ENCODE measurements at places on chromosomes 7 and 10.

DNA sequence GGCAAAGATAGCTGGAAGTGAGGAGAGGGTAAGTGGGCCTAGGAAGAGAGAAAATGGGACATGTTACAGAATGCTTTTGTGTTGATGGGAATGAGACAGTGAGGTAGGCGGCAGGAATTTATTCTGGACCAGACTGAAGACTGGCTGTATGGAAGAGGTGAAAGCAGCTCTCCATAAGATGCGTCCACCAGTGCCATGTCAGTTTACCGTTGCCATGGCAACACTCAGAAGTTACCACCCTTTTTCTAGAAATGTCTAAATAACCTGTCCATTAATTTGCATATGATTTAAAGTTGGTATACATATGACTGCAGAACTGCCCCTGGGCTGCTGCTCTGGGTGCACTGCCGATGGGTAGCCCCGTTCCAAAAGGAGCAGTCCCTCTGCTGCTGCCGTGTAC lies 46.7 kb downstream of the RAB18 start:
- no peak overlapping the region for H3K27ac ChIP-seq
- no peaks in the 10 kb centered on the region for H3K27me3 ChIP-seq
- no peaks in the 10 kb centered on the region for H3K36me3 ChIP-seq
- H3K4me3 ChIP-seq = no peak overlapping the region
- DNase-seq = no peak
- H3K4me1 ChIP-seq = no peaks in the 10 kb centered on the region

DNA sequence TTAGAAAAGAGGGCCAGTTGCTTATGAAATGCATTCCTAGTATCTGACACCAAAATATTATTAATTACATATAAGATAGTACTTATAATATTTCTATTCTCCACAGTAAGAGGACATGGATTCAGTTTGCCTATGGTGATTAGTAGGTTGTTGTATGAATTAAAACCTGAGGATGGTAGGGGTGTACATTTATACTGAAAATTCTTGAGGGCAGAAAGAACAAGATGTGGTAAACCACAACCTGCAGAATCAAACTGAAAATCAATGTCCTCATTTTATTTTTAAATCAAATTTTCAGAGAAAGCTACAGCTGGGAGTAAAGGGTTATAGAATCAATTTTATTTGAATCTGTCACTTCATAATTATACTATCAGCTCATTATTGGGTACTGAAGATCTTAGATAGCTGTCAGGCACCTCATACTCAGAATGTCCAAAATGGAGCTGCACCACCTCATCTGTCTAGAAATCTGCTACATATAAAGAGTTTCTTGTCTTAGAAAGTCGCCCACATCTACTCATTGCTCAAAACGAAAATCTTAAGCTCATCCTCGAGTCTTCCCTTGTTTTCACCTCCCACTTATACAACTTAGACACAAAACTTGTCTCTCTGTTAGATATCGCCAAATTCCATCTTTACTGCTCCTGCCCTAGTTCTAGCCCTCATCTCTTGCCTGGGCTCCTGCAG lies 65.4 kb downstream of the MYO3A start:
- no peaks in the 10 kb centered on the region for H3K4me1 ChIP-seq
- no peak for DNase-seq
- no peak overlapping the region for H3K27ac ChIP-seq
- no peak overlapping the region for H3K4me3 ChIP-seq

DNA sequence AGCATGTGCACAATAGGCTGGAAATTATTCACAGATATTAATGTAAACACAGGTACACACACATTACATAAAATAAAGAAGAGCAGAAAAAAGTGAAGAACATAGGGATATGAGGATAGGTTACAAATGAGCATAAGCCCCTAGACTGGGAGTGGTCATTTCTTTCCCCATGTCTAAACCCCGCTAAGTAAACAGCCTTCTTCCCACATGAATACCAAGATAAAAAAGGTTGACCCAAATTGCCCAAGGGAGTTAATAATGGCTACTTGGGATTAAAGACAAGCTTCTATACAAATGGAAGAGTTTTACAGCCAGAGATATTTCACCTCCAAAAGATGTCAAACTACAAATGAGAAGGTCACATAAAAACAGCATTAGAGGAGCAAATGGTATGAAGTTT lies 527.1 kb upstream of the CELF2 start:
- H3K4me1 ChIP-seq = no peaks in the 10 kb centered on the region
- H3K4me3 ChIP-seq = no peak overlapping the region
- H3K36me3 ChIP-seq = no peaks in the 10 kb centered on the region

GRCh38 chr10:108591417-108591816 lies 1331.9 kb downstream of the XPNPEP1 start:
- no peak overlapping the region for H3K27ac ChIP-seq
- DNase-seq = no peak
- H3K36me3 ChIP-seq = no peaks in the 10 kb centered on the region

DNA sequence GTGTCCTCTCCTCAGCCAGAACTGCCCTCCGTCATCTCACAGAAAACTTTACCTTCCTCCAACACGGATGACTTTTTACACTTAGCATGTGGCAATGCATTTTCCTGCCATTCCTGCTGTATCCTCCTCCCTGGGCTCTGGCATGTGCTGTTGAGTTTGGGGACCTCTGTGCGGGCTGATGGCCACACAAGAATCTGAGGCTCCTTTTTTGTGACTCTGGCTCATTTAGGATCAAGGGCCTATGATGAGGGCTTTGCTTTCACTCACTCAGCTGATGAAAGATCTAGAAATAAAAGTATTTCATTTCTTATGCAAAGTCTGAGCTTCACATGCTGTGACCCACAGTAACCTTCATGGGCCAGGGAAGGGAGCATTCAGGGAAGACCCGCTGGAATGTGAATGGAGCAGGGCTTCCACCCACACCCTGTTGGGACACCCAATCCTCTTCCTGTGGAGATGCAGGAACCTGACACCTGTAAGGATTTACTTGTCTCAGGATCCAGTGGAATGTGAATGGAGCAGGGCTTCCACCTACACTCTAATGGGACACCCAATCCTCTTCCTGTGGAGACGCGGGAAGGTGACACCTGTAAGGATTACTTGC lies 500.3 kb upstream of the MKI67 start:
- no peak overlapping the region for H3K4me3 ChIP-seq
- no peaks in the 10 kb centered on the region for H3K4me1 ChIP-seq
- H3K27me3 ChIP-seq = no peaks in the 10 kb centered on the region
- no peaks in the 10 kb centered on the region for H3K36me3 ChIP-seq
- DNase-seq = no peak

- DNase-seq = peak; percentile 72
- no peak overlapping the region for H3K4me3 ChIP-seq
- H3K4me1 ChIP-seq = peaks cover 9% of the 10 kb centered on the region
- no peaks in the 10 kb centered on the region for H3K36me3 ChIP-seq
Measured at GRCh38 chr10:75238182-75239095, 2.7 kb upstream of the COMTD1 start.

DNA sequence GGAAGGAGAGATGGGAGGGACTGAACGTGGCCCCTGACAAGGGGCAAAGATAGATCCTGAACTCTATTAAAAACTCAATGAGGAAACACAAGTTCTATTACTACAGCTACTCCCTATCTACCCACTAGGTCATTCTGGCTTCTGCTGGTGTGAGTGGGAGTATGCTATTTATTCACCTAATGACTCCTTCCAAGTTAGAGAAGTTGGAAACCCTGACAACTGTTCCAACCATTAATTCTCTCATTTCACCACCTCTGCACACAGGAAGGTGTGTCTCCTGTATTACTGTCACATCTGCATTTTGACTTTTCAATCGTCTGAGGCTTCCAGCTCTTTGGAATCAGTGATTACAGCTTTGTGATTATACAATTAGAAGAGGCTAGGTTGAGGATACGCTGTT lies 169.4 kb upstream of the ADO start:
- no peaks in the 10 kb centered on the region for H3K27me3 ChIP-seq
- no peak overlapping the region for H3K4me3 ChIP-seq
- no peak for DNase-seq
- peak overlapping the region; percentile 30 for H3K27ac ChIP-seq
- peaks cover 36% of the 10 kb centered on the region for H3K4me1 ChIP-seq

GRCh38 chr7:99624484-99624883 lies 7.7 kb downstream of the ZSCAN25 start:
- H3K4me3 ChIP-seq = no peak overlapping the region
- H3K27me3 ChIP-seq = no peaks in the 10 kb centered on the region
- peaks cover 100% of the 10 kb centered on the region for H3K36me3 ChIP-seq

DNA sequence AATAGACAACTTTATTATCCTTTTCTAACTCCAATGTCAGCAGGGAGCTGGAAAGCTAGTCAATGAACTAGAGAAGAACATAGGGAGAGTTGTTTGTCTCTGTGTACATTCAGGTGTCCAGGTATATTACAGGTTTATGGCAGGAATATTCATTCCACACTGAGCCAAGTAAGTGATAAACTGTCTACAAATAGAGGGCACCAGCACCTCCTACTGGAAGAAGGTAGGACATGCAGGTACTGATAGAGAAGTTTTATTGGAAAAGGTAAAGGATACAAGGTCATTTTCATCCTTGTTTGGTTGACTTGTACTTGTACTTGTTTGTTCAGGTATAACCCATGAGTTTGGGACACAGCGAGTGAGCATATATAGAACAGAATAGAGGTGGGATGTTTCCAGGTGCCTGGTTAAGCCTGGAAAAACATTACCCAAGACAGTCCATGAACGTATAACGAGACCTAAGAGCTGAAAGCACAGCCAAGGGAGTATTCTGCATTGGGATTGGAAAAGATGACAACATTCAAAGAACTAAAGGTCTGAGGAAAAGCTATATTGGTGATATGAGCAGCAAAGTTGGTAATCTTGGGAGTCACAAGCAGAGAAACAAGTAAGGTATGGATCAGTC lies 61.4 kb upstream of the PPP1R3C start:
- H3K27ac ChIP-seq = no peak overlapping the region
- H3K4me1 ChIP-seq = no peaks in the 10 kb centered on the region
- H3K27me3 ChIP-seq = no peaks in the 10 kb centered on the region
- H3K36me3 ChIP-seq = no peaks in the 10 kb centered on the region
- H3K4me3 ChIP-seq = no peak overlapping the region

DNA sequence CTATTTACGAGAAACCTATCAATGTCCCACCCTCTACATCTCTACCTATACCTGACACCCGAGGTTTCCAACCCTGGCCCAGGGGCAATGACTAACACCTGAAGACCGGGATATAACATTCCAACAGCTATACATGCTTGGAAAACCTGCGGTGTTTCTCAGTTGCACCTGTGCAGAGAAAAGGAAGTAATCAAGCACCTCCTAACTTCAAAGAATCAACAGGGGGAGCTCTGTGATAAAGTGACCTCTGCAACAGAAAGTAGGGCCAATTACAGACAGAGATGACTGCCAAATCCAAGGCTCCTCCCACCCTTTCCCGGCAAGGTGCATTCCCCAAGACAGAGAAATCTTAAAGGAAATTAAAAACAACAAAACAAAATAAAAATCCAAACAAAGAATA lies 41.3 kb downstream of the CCDC6 start:
- no peaks in the 10 kb centered on the region for H3K36me3 ChIP-seq
- no peaks in the 10 kb centered on the region for H3K27me3 ChIP-seq
- H3K4me3 ChIP-seq = no peak overlapping the region
- peaks cover 16% of the 10 kb centered on the region for H3K4me1 ChIP-seq
- no peak overlapping the region for H3K27ac ChIP-seq
- DNase-seq = no peak

GRCh38 chr7:32015133-32015532 lies 55.1 kb downstream of the PDE1C start:
- no peak overlapping the region for H3K4me3 ChIP-seq
- DNase-seq = no peak
- H3K27me3 ChIP-seq = no peaks in the 10 kb centered on the region
- H3K27ac ChIP-seq = no peak overlapping the region

DNA sequence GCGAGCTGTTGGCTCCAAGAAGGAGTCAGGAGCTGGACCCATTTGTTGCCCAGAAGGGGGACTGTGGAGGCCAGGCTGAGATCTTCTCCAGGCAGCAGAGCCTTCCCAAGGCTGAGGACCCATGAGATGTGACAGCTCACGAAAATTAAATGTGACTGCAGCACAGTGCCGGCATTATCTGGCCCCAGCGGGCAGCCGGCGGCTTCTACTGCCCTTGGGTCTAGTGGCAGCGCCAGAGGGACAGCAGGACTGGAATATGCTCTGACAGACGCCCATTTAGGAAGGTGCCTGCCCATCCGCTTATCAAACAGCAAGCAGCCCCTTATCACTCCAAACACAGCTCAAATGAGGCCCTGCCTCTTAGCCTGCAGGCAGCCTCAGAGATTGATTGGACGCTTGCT lies 122.9 kb upstream of the LYZL2 start:
- no peaks in the 10 kb centered on the region for H3K4me1 ChIP-seq
- H3K27me3 ChIP-seq = no peaks in the 10 kb centered on the region
- no peak for DNase-seq
- no peaks in the 10 kb centered on the region for H3K36me3 ChIP-seq
- peak overlapping the region; percentile 30 for H3K27ac ChIP-seq

GRCh38 chr7:48259463-48260280 lies 88.4 kb downstream of the ABCA13 start:
- no peaks in the 10 kb centered on the region for H3K36me3 ChIP-seq
- no peak overlapping the region for H3K27ac ChIP-seq
- no peak for DNase-seq
- H3K4me1 ChIP-seq = no peaks in the 10 kb centered on the region
- H3K27me3 ChIP-seq = no peaks in the 10 kb centered on the region
- H3K4me3 ChIP-seq = no peak overlapping the region

DNA sequence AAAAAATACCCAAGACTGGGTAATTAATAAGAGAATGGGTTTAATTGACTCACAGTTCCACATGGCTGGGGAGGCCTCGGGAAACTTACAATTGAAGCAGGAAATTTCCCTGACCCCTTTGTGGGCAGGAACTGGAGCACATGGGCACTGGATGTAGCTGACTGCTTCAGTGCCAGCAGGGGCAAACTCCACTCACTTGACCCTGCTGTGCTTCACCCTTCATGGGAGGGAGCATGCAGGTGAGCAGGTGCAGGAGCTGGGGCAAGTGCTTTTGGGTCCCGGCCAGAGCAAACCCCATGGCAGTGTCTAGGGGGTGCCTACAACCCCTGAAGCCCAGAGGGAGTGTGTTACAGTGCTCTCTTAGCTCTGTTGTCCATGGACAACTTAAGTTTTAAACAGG lies 132.6 kb downstream of the AKR1D1 start:
- H3K27me3 ChIP-seq = no peaks in the 10 kb centered on the region
- DNase-seq = no peak
- H3K4me1 ChIP-seq = no peaks in the 10 kb centered on the region
- H3K36me3 ChIP-seq = no peaks in the 10 kb centered on the region
- H3K27ac ChIP-seq = no peak overlapping the region
- no peak overlapping the region for H3K4me3 ChIP-seq

- no peak overlapping the region for H3K27ac ChIP-seq
- H3K4me3 ChIP-seq = no peak overlapping the region
- H3K4me1 ChIP-seq = peaks cover 6% of the 10 kb centered on the region
- peaks cover 6% of the 10 kb centered on the region for H3K36me3 ChIP-seq
- peak; percentile 39 for DNase-seq
Measured at GRCh38 chr10:132689721-132690360, 96.1 kb downstream of the NKX6-2 start.

DNA sequence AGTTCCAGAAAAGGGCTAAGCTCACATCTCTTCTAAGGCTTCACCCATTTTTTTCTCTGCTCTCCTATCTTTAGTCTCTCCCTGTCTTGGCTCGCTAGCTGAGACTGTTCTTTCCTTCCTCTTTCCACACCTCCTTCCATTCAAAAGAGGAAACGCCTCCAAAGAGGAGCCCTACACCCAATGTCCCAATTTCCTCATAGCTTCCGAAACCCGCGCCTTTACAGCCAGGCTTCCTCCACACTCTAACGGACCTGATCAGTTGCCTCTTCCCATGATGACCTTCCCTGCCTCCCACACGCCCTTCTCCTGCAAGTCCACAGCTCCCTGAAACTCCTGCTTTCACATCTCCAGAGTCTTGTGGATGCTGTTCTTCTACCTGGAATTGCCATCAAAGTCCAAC lies 71.7 kb downstream of the COBL start:
- DNase-seq = no peak
- no peaks in the 10 kb centered on the region for H3K27me3 ChIP-seq
- no peak overlapping the region for H3K27ac ChIP-seq
- no peaks in the 10 kb centered on the region for H3K36me3 ChIP-seq
- H3K4me1 ChIP-seq = peaks cover 4% of the 10 kb centered on the region

Measured in upper lobe of right lung (tissue), 1 donor.